ENCODE measurements at places on chromosomes 16 and 17.

DNA sequence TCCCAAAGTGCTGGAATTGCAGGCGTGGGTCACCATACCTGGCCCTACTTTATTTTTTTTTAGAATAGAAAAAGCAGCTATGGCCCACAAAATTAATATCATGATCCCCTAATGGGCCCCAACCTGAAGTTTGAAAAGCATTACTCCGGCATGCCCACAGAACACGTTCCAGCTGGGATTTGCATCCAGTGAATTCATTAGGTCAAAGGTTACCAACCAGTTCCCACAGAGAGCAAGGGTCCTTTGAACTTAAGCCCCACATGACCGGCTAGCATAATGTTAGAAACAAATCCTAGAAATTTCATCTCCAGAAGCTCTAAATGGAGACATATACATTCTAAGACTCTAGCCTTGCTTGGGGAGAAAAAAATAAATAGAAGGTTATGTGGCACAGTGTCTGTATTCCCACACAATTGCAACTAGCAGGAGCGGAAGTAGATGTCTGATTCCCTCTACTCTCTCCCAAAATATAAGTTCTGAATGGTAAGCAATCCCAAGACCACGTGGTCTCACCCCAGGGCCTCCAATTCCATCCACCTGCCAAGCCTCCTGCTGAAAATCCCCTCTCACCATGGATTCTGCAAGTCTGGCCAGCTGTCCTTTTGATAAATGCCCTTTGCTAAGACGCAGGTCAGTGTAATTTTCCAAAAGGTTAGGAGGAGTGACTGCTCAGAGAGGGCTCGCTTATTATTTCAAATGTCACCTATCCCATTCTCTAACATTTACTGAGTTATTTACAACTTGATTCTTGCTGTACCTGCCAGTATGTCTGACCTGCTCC, 395.8 kb downstream of the NPIPA8 start:
- DNase-seq, result no peak

GRCh38 chr17:48814504-48814903, 2.5 kb downstream of the TTLL6 start:
- no peak for DNase-seq

GRCh38 chr16:79668502-79668901, 68.0 kb upstream of the MAF start:
- DNase-seq, result no peak

DNA sequence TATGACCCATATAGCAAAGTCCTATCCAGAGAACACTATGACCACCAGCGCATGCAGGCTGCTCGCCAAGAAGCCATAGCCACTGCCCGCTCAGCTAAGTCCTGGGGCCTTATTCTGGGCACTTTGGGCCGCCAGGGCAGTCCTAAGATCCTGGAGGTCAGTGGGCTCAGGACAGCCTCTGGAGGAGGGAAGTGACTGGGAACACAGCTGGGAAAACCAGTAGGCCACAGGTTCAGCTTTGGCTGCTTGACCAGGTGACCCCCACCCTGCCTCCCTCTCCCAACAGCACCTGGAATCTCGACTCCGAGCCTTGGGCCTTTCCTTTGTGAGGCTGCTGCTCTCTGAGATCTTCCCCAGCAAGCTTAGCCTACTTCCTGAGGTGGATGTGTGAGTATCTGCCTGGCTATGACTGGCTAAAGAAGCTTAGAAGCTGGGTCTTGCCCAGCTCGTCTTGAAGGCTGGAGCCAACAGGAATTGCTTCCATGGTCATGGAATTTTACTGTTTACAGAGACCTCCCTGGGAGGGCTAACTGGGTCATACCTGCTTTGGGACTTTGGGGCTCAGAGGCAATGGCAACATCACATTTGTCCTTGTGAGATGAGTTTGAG, 1.5 kb upstream of the OVCA2 start:
- no peak for DNase-seq

- no peak for DNase-seq
Measured at GRCh38 chr16:58456193-58456592, 43.8 kb upstream of the NDRG4 start.

- DNase-seq, result no peak
Measured at GRCh38 chr17:66679631-66680517, 155.0 kb upstream of the CACNG5 start.

- no peak for DNase-seq
Measured at GRCh38 chr16:31099860-31100638, 5.5 kb upstream of the VKORC1 start.

DNA sequence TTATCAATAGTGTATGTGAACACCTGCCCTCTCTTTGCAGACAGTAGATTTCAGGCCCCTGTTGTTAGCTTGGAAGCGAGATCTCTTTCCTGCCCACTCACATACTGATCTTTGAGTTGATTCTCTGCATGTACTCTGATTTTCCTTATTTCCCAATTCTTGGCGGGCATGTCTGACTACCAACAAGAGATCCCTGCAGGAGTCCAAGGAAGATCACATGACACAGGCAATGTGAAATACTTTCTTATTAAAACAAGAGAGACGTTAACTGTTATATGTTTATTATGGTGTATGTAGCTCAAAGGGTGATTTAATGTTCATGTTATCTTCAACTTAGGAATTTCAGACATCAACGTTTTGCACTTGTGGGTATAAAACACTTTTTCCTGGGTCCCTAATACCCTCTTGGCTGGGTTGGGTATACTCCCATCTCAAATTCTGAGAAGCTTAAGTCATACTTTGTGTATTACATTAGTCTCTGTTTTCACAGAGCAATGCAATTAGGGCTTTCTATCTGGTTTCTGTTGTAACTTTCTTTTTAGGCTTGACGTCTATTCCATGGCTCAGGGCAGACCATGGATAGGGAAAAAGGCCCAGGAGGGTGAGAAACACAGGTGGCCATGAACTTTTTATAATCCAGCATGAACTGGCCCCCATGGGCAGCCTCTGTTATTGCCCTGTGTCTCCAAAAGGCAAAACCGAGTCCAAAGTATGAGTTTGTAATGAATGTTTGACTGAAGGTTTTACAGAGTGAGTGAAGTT, 32.2 kb downstream of the HSD17B2 start:
- DNase-seq, result no peak

- no peak for DNase-seq
Measured at GRCh38 chr17:81238490-81238814, 403 bp downstream of the TEPSIN start.

All from SIG-M5 (cell line).